ENCODE measurements at places on chromosomes 4 and X.

DNA sequence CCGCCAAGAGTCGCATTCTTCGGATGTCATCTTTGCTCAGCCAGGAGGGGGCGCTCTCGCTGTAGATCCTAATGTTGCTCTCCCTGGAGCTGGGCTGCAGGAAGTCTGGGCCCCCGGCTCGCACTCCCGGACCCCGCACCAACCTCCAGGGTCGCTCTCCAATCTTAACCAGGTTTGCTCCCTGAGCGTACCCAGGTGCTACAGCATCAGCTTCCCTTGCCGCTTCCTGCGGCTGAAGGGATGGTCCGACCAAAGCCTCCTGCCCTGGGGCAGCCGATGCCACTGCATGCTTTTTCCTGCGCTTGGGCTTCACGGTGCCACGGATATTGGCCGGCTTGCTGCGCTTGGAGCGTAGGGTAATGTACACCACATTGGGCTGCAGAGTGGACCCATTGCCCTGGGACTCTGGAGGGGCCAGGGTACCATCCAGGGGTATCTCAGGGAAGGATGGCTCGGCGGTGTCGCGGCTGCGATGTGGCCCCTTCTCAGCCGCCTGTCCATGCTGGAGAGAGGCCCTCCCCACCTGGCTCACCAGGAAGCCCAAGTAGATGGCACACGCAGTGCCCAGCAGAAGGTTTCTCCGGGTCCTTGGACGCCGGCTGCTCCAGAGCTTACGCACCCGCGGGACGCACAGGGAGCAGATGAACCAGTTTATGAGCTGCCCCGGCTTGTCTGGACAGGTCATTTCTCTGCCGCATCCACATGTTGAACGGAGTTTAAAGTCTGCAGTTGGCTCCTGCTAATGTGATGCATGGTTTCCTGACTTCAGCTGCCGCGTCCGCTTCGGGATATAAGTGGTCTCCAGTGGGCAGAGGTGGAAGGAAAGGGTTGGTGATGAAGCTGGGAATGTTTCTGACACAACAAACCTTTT lies 1.9 kb downstream of the GASK1B start:
- peak; percentile 1 for DNase-seq

DNA sequence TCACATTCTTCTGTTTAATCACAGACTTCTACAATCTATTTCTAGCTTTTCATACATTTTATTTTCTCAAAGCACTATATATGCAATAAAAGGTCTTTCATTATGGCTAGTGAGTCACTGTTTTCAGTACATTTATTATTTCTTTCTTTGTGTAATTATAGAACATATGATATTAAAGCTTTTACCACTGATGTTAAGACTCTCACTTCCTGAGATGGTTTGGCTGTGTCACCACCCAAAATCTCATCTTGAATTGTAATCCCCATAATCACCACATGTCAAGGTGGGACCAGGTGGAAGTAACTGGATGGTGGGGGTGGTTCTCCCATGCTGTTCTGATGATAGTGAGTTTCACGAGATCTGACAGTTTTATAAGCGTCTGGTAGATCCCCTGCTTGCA lies 41.9 kb downstream of the UBA6 start:
- DNase-seq = no peak

DNA sequence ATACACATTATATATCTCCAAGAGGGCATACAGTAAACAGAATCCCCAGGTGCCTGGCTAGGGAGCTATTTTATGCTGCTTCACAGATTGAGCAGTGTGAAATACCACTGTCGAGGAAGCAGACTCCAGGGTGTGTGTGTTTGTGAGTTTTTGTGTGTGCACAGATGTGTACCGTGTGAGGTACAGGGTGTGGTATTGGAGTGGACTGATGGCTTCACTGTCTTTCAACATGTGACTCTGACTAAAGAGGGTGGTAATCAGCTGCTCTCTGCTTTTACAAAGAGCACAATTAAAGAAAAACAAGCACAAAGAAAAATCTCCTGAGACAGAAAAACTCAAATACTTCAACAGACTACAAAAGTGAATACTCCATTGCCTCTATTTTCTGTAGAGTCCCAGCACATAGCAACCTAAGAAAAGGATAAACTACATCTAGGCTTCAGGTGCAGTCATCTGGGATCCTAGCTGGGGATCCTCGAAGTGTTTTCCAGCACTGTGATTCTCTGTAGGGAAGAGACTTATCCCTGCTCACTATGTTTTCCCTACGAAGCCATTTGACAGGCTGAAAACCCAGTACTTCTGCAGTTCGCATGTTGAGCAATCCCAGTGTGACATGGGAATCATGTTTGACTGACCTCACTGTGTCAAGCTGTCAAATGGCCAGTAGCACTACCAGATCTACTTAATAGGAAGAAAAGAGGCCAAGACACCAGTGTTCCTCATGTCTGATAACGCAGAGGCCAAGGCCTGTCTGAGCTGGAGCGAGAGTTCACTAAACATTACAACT lies 100.3 kb downstream of the CDS1 start:
- DNase-seq = no peak

- no peak for DNase-seq
Measured at GRCh38 chr4:110869862-110870572, 247.1 kb upstream of the PITX2 start.

- no peak for DNase-seq
Measured at GRCh38 chrX:110338935-110339334, 19.7 kb upstream of the RTL9 start.

- DNase-seq = no peak
Measured at GRCh38 chr4:21470535-21470934, 478.0 kb downstream of the KCNIP4 start.

- DNase-seq = no peak
Measured at GRCh38 chr4:2305766-2306501, 44.0 kb upstream of the MXD4 start.

Data from CD4-positive, alpha-beta T cell treated with Interleukin-6 for 4 hours (primary cell).